HFF-Myc (cell line): ENCODE measurements at places on chromosomes 6 and 20.

GRCh38 chr6:30200551-30201281 lies 12.5 kb downstream of the TRIM26 start:
- no peak for DNase-seq

DNA sequence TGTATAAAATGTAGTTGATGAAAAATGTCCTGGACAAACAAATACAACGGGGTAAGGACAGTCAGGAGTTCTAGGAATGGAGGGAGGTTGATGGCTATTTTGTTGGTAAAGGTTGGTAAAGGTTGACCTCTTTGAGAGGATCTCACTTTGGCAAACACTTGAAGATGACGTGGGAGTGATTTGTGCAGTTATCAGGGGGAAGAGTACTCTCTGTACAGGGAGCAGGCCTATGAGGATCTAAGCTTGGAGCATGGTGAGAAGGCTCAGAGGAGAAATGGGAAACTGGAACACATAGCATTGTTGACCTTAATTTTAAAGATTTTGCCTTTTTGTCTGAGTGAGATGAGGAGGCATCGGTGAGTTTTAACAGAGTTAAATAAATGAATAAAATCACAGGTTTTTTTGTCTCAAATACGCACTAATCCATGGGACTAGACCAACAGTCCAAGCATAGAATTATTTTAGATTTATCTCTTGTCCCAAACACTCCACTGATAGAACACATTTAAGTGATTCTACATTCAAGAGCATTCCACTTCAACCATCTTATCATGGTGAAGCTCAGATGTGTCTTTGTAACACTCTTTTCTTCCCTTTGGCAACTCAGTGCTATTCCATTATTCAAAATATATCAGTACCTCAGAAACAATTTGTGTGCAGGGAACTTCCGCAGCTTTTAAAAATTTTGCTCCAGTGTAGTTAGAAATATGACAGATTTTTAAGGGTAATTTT lies 5.7 kb downstream of the LAMA2 start:
- DNase-seq = no peak

- no peak for DNase-seq
Observed at GRCh38 chr20:50398821-50399554, 111.2 kb upstream of the PTPN1 start.

GRCh38 chr20:7728338-7728737 lies 211.9 kb downstream of the HAO1 start:
- no peak for DNase-seq

DNA sequence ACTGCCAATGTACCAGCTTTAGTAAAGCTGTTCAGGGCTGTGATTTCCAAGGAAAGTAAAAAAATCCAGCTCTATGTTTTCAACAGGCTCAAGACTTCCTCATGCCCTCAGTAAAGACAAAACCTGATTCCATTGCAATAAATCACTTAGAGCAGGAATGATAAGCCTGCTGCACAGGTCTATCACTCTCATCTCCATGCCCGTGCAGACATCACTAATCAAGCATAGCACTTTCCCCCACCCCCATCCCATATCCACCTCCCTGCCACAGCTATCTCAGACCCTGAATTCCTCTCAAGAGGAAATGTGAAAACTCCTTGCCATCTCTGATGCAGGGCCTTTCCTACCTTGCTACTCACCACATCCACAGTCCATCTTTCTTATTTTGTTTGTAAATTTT lies 554.9 kb downstream of the MAFB start:
- no peak for DNase-seq

GRCh38 chr6:24922170-24922569 lies 13.6 kb downstream of the RIPOR2 start:
- DNase-seq = no peak

DNA sequence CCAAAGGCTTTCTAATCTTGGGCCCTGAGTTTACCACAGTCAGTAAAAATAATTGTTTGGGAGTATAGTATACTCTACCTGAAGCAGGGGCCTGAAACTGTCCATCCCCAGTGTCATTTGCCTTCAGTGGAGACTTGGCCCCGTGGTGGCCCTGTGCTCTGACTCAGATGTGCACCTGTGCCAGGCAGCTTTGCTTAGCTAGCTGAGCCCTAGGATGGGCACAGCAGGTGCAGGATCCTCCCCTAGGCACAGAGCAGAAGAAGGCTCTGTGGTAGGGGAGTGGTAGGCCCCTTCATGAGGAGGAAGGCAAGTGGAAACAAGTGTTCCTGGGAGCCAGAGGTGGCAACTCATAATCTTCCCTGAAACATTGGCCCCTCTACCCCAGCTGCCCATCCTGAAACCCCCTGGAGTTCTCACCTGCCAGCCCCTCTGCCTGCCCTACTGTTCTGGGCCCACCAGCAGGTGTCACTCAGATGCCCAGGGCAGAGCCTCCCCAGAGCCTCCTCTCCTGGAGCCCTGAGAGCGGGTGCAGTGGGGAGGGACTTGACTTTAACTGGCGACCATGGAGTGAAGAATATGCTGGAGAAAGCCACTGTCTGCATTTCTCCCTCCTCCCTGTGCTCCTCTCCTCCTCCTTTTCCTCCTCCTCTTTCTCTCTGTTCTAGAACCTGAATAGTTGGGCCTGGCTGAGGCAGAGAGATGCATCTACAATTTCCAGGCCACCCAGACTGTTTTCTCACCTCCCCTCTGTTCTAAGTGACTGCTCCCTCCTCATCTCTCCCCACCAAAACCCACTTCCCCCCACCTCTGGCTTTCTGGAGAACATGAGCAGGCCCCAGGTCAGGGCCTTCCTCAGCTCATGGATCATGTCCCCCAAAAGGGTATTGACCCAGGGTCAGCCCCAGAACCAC lies 2.9 kb downstream of the CPNE5 start:
- DNase-seq = no peak

DNA sequence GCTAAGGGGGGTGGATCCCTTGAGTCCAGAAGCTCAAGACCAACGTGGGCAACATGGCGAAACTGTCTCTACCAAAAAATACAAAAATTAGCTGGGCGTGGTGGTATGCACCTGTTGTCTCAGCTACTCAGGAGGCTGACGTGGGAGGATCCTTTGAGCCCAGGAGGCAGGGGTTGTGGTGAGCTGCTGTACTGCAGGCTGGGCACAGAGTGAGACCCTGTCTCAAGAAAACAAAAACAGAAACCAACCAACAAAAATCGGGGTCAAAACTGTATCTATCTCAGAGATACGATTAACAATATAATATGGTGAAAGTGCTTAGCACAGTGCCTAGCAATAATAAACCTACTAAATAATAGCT lies 20.7 kb upstream of the BCAS1 start:
- DNase-seq = no peak

GRCh38 chr6:27568226-27568897 lies 95.5 kb upstream of the ZNF184 start:
- no peak for DNase-seq

DNA sequence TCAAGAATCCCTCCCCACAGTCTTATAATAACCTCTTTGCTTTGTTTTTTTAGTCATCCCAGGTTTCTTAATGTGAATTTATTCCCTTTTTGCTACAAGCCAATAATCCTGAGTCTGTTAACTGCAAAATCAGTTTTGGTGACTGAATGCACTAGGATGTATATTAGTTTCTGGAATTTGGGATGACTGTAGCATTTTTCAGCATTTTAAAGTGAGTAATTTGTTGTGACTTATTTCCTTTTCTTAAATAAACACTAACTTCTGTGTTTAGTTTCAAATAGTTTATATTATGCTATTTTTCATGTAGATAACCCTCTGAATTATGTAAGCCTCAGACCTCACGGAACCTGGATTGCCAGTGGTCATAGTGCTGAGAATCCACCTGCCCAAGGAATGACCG lies 5.5 kb downstream of the CST1 start:
- no peak for DNase-seq

DNA sequence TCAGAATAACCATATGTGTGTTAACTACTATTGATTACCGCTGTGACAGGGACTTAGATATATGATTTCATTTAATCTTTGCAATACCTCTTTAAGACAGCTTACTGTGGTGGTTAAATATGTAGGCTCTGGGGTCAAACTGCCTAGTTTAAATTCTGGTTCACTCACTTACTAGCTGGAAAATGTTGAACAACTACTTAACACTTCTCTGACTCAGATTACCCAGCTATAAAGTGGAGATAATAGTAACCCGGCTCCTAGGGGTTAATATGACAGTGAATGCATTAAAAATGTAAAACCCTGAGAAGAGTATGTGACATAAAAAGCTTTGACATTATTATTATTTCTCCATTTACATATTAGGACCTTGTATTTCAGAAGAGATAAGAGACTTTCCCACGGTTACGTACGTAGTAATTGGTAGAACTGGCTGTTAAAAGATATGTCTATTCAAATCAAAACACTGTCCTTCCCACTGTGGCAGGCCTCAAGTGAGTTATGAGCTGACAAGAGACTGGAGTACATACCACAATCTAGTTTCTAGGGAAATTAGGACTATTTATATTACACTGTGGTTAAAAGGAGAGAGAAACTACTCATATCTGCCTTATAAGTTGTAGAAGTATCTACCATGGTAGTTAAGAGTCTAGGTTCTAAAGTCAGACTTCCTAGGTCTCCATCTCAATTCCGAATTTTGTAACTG lies 4.4 kb upstream of the PLCB1 start:
- no peak for DNase-seq

GRCh38 chr6:109632405-109632804 lies 58.6 kb downstream of the AK9 start:
- no peak for DNase-seq

DNA sequence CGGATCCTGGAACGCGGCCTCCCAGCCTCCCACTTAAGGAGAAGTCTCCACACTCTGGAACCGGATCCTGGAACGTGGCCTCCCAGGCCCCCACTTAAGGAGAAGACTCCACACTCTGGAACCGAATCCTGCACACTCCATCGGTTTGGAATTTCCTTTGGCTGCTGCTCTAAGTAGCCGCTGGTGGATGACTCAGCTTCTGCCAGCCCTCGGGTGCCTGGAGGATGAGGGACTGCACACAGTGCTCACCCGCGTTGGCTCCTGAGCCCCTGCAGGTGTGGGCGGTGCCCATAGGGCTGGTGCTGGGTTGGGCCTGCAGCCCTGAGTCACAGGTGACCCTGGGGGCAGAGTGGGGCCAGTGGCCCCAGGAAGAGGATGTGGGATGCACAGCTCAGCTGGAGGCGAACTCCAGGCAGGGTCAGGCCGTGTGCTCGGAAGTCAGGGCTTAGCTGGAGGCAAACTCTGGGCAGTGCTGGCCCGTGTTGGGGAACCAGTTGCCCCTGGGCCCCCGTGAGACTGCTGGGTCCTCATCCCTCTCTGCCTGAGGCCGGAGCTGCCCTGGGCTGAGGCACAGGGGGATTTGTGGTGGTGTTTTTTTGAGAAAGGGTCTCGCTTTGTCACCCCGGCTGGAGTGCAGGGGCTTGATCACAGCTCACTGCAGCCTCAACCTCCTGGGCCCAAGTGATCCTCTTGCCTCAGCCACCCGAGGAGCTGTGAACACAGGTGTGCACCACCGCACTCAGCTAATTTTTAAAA lies 13.9 kb upstream of the TNFRSF6B start:
- DNase-seq = peak; percentile 96

- no peak for DNase-seq
Observed at GRCh38 chr6:167475947-167476346, 151.1 kb downstream of the TTLL2 start.

DNA sequence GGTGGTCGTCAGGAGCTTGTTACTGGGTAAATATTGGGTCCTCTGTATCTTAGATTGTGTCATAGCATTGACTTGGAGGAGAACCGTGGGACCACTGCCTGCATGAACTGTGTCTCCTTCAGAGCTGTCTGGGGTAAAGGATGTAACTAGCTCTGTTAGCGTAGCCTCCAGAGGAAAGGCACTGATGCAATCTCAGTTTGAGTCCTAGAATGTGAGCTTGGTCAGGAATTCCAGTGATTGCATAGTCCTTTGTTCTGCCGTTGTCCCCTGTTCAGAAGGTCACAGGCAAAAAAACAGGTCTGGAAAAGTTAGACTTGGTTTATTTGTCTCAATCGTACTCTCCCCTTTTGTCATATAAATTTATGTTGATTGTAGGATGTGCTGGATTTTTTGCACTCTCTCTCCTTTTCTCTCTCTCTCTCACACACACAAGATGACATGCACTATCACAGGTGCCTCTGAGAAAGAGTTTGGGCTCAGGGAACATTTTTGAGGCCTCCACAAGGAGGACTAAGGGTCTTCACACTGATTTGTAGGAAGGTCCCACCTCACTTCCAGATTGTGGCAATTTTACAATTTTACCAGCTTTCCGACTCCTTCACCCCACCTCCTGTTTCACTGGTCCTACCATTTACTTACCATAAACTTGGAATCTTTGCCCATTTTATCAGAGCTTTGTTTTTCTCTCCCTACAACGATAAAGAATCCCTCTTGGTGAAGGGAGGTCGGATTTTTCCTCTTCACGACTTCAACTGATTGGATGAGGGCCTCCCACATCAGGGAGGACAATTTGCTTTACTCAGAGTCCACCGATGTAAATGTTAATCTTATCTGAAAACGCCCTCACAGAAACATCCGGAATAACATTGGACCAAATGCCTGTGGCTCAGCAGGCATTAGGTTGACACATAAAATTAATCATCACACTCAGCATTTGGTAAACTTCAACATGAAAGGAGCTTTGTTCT lies 7.0 kb upstream of the DACT2 start:
- no peak for DNase-seq

DNA sequence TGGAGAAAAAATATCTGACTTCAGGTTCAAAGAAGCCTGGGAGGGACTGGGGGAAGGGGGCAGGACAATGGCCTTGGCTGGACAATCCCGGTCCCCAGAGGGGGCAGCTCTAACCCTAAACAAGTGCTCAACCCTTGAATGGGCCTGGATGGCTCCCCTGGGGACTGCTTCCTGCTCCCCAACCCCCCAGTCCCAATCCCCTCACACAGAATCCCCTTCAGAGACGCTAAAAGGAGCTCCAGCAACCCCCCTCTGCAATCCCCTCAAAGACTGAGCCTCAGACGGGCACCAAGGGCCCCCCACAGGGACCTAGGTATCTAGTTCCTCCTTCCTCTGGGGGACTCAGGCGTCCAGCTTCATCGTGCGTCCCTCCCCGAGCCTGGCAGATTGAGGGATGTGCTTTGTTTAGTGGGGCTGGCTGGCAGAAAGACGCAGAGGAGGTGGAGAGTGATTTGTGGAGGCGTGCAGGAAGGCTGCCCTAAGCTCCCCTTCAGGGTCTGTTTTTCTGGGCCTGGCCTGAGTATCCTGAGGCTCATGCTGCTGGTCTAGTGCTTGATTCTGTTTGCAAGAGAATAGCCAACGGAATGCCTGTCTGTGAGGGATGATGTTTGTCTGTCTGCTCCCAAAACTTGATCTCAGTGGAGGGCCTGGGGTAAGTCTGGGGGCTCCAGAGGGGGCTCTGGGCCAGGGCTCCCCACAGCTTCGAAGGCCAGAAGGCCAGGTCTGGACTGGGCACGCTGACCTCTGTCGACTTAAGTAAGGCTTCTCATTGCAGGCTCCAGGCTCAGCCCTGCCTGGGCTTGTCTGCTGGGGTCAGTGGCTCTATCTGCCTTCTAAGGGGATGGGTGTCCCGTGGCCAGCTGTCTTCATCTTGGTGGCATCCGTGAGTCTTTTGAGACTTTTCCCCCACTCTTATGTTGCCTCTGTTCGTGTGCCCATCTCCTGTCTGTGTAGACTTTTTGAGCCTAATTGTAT lies 1.7 kb upstream of the POU5F1 start:
- DNase-seq = no peak
